ENCODE measurements at places on chromosomes 1 and 21. TPM values are rescaled to one million over a fixed set of nuclear protein-coding genes. Genes with fewer than 3 reads are reported as not detected.

The PRRX1 gene
- 1,001 TPM for total RNA-seq

The GJA8 gene
- not detected for total RNA-seq

The FAM151A gene
- total RNA-seq = not detected

The SPRR2D gene
- not detected for total RNA-seq
